ENCODE measurements at places on chromosomes 5 and 9.

DNA sequence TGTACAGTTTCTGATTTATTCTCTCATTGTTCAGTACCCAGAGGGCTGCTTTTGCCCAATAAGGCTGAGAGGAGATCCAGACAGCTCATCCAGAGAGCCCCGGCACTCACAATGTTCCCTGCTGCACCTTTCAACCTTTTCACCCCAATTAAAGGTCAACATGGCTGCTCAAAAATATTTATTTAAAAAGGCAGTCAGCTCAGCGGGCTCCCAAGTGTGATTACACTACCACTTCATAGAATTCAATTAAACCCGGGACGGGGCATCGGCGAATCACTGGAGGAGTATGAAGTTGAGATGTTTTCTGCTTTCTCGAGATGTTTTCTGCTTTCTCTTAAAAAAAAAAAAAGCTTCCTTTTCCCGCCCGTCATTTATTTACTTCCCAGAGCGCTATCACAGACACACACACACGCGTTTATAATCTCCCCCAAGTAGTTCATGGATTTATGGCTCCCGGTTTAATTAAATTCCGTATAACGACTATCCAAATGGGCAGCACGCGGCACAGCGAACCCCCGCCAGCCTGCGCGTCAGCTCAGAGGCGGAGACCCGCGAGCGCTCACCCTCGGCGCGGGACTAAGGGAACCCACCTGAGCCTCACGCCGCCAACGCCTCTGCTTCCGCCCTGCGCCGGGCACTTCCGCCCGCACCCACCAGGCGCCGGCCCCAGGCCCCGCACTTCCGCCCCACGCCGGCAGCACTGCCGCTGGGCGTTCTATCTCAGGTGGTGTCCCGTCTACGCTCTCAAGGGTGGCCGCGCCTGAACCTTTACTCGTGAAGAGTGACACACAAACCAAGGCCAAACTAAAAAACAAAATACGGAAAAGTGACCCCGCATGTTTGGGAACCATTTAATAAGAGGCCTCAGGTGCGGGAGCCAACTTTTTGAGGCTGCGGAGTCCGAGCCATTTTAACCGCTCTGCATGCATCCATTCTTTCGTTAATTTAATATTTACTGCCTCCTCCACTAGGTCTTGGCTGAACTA is at the start of gene C5orf63:
Gene C5orf63, minus strand, starts transcription at position 642 of the 986 bp plus-strand sequence. CDS start 14,507 bp downstream, outside the sequence.
- peak within 1 kb of the TSS; percentile 73 for H3K27ac ChIP-seq
- peak; percentile 95 for DNase-seq
- peak within 1 kb of the TSS; percentile 62 for H3K4me3 ChIP-seq
- peaks cover 34% of the 10 kb centered on the region for H3K4me1 ChIP-seq

GRCh38 chr9:27499451-27499850 is 24.6 kb upstream of the IFNK start:
- no peaks in the 10 kb centered on the region for H3K27me3 ChIP-seq
- peaks cover 17% of the 10 kb centered on the region for H3K4me1 ChIP-seq
- no peaks in the 10 kb centered on the region for H3K36me3 ChIP-seq
- no peak overlapping the region for H3K4me3 ChIP-seq

DNA sequence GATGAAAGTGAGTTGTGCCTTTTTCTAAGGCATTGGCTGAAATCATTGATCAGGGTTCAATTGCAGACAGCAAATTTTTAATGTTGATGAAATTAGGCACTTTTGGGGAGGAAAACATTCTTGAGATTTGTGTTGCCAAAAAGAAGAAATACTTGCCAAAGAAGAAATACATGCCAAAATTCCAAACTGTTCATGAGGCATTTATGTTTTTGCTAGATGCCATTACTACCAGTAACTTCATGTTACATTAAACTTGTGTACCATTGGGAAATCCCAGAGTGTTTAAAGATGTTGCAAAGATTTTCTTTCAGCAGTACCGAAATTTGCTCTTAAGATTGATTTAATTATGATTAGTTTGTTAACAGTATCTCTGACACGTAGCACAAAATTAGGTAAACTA is 7.0 kb downstream of the XRCC4 start:
- H3K36me3 ChIP-seq, result no peaks in the 10 kb centered on the region
- no peaks in the 10 kb centered on the region for H3K27me3 ChIP-seq
- no peak overlapping the region for H3K27ac ChIP-seq
- no peak overlapping the region for H3K4me3 ChIP-seq

- no peak overlapping the region for H3K27ac ChIP-seq
- no peaks in the 10 kb centered on the region for H3K36me3 ChIP-seq
- no peaks in the 10 kb centered on the region for H3K27me3 ChIP-seq
- H3K4me1 ChIP-seq, result no peaks in the 10 kb centered on the region
These were observed 36.3 kb downstream of the CAPSL start for GRCh38 chr5:35902046-35902672.

GRCh38 chr9:28212979-28213378 is 639.7 kb upstream of the C9orf72 start:
- no peaks in the 10 kb centered on the region for H3K36me3 ChIP-seq
- no peak overlapping the region for H3K4me3 ChIP-seq
- H3K4me1 ChIP-seq, result no peaks in the 10 kb centered on the region
- no peak overlapping the region for H3K27ac ChIP-seq
- no peak for DNase-seq
- no peaks in the 10 kb centered on the region for H3K27me3 ChIP-seq

All from spleen (tissue), 13 donors.